ENCODE measurements at places on chromosomes 12 and 14.
A peak's percentile ranks its signal among the peaks of the same experiment; 100 is the strongest.

GRCh38 chr12:12156828-12157227, 86.1 kb downstream of the BCL2L14 start:
- DNase-seq, result no peak

- DNase-seq, result no peak
Measured at GRCh38 chr12:3641428-3642018, 111.4 kb downstream of the CRACR2A start.

DNA sequence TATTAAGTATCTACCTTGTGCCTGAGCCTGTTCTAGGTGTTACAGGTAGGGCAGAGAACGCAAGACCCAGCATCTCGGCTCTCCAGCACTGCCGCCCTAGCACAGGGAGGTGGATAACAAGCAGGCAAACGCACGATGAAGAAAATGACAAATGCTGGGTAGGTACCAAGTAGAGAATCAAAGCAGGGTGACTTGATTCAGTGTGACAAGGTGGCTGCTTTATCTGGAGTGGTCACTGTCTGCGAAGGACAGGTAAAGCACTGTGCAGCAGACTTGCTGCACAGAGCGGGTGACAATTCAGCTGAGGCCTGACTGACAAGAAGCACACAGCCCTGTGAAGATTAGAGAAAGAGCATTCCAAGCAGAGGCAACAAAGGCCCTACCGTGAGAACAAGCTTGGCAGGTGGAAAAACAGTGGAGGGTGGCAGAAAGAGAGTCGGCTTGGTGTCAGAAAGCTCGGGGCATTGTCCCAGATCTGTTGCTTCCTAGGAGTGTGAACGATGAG, 12.9 kb downstream of the PRKCH start:
- no peak for DNase-seq

- no peak for DNase-seq
Measured at GRCh38 chr12:116804051-116804450, 65.9 kb downstream of the RNFT2 start.

- DNase-seq, result no peak
Measured at GRCh38 chr12:54719691-54720090, 71.5 kb upstream of the DCD start.

- no peak for DNase-seq
Measured at GRCh38 chr12:121230538-121230907, 20.6 kb downstream of the P2RX4 start.

- no peak for DNase-seq
Measured at GRCh38 chr12:4506870-4507269, 31.8 kb upstream of the RAD51AP1 start.

DNA sequence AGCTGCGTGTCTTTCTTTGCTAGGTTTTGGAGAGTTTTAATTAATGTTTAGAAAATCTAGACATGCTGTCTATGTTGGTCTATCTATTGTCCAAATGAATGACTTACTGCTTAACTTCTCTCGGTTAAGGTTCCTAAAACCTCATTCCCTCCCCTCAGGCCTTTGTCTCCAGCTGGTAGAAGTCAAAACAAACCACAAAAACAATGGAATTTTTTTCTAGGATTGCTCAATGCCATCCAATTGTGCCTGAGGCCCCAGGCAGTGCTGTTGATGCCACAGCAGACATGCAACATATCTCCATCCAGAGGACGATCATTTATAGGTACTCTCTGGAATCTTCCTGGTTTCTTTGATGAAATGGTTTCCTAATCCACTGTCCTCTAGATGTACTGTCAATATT, 448.2 kb upstream of the TBX3 start:
- DNase-seq, result no peak

DNA sequence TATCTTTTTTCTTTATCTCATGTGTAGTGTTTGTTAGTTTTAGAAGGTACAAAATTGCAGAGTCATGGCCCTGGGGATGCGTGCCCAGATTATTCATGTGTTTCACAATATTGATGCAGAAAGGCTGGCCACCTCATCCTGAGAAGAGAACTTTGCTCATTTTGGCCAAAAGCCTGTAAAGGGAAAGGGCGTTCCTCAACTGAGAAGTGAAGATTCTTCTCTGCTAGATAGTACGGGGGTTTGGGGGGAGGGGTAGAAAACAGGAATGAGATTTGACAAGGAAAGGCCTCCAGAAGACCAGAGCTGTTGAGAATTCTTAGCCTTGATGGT, 1.7 kb downstream of the MGST1 start:
- peak; percentile 40 for DNase-seq

DNA sequence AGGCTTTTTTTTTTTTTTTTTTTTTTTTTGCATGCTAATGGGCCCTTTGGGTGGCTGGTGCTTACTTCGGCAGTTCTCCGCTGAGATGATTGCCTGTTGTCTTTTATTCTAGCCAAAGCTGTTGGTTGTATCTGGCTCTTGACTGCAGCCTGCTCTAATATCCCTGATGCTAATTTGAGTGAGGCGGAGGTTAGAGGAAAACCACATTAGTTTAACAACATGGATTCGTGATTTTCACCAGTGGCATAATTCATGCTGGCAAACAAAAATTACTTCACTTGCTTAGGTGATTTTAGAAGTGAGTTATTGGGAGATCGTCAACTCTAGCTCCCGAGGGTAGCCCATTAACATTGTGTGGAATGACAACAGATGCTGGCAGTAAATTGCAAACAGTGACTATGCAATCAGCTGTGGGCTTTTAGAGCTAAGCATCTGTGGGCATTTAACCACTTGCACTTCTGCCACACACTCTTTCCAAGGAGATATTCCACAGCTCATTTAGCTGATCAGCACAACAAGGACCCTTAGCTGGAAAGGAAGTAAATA, 97.6 kb upstream of the ZDHHC17 start:
- DNase-seq, result no peak

- no peak for DNase-seq
Measured at GRCh38 chr14:24688030-24688658, 54.2 kb upstream of the GZMB start.

DNA sequence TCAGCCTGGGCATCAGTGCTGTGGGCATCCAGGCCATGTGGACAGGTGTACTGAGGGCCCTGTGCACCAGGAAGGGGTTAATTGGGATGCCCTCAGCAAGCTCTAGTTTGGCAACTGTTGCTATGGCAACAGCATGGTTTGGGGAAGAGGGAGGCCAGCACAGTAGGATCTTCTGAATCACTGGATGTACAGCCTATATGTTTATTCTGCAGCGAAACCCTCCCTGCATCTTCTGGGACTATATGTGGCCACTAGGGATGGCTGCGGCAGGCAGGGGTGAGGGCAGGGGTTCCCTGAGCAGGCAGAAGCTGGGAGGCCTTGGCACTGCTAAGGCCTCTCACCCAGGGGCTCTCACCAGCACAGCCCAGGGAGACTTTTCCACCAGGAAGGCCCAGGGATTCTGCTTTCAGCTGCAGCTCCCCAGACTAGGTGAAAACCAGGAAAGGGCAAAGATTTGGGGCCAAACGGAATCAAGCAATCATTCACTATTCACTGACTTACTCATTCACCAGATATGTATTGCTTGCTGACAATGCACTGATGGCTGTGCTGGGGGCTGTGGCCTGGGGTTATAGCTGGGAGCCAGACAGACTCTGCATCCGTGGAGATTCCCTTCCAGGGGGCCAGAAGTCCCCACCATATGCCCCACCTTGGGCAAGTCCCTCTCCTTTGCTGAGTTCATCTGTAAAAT, 42.8 kb downstream of the IRF2BPL start:
- no peak for DNase-seq
